CD8-positive, alpha-beta memory T cell (primary cell): ENCODE measurements at places on chromosomes 1 and 21. TPM values are rescaled to one million over a fixed set of nuclear protein-coding genes. Genes with fewer than 3 reads are reported as not detected.

GNAT2 gene
- total RNA-seq, result 1.5 TPM

PTPN7 gene
- total RNA-seq, result 446 TPM

SLC35F3 gene
- 6.9 TPM for total RNA-seq

DNA sequence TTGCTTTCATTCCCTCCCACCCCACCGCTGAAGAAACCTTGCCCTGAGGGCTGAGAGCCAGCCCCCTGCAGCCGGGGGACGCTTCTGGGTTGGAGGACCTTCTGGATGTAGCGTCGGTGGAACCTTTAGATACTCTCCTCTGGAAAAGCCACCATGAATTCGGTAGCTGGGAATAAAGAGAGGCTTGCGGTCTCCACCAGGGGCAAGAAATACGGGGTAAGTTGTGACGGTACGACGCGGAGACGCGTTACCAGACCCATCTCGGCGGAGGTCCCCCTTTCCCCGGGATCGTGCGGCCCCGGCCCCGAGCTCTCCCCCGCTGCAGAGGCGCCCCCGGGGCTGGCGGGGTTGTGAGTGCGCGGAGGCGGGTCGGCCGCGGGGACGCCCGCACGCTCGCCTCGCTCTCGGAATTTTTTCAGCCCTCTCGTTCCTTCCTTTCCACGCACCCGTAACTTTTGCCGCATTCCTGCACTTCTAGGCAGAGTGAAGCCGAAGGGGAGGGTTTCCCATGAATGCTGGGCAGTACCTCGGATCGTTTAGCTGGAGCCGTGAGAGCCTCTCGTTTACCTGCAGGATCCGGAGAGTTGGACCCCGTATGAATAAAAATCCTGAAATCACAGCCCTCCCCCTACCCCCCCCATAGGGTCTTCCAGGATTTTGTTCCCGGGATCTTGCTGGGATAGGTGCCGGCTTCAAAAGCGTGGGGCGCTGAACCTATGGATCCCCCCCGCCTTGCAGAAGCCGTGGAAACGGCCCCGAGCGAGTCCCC is 671 bp downstream of the KIF26B start:
- H3K27ac ChIP-seq, result no peak overlapping the region
- H3K36me3 ChIP-seq, result no peaks in the 10 kb centered on the region
- peaks cover 23% of the 10 kb centered on the region for H3K4me1 ChIP-seq
- H3K27me3 ChIP-seq, result peaks cover 30% of the 10 kb centered on the region
- H3K4me3 ChIP-seq, result peak overlapping the region; percentile 61

- no peaks in the 10 kb centered on the region for H3K36me3 ChIP-seq
- H3K4me1 ChIP-seq, result no peaks in the 10 kb centered on the region
- no peak for DNase-seq
Observed at GRCh38 chr1:5938101-5938646, 54.1 kb downstream of the NPHP4 start.

DNA sequence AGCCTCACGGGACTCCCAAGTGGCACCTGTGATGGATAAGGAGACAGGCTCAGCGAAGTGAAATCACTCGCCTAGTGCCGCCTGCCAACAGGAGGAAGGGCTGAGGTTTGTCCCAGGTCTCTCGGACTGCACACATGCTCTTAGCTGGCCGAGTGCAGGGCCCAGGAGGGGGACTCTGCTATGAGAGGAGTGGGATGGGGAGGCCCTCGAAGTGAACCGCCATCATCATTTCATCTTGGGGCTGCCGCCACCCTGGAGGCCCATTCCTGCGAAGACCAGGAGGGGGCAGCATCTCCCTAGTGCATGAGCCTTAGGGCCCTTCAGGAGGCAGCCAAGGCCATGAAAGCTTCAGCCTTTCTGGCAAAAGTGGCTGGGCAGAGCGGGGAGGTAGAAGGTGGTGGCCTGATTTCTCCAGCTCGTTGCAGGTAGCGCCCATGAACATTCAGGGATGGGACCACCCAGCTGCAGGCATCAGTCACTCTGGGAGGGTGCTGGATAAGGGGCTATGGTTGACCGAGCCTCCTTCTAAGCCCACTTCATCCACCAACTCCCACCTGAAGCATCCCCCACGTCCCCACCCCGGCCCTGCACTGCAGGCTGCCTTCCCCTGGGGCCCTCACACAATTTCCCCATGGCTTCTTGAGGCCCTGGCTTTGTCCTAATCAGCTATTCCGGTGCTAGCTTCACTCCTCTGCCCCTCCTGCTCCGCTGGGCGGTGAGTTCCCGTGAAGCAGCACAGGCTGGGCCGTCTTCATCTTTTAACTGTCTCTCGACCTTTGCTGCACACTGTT is 17.2 kb upstream of the RASSF5 start:
- peak overlapping the region; percentile 27 for H3K27ac ChIP-seq
- no peak overlapping the region for H3K4me3 ChIP-seq
- H3K27me3 ChIP-seq, result no peaks in the 10 kb centered on the region

- no peaks in the 10 kb centered on the region for H3K36me3 ChIP-seq
- H3K4me3 ChIP-seq, result no peak overlapping the region
- DNase-seq, result no peak
- H3K4me1 ChIP-seq, result no peaks in the 10 kb centered on the region
Observed at GRCh38 chr1:67558449-67559193, 126.4 kb upstream of the GADD45A start.

DNA sequence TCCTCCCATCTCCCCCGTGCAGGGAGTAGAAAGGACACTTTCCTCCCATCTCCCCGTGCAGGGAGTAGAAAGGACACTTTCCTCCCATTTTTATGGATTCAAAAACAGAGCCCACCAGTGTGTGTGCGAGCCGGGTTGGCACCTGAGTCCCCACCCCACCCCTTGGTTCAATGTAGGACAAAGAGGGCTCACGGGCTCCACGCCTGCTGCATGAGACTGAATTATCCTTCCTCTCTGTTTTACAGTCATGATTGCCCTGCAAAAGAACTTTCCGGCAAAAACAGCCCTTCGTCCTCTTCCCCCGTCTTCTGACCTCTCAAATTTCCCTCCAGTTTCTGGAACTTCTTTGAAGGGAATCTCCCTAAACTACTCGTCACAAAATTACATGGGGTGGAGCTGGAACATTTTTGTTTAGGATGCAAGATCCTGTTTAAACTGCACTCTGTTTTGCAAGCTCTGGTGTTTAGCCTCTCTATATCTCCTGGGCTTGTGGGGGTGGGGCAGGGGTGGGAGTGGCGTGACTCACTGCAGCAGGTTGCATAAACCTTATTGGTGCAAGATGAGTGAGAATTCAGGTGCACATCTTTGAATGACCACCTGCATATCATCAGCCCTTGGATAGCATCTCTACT is 99.8 kb downstream of the PSMG1 start:
- no peaks in the 10 kb centered on the region for H3K4me1 ChIP-seq
- no peaks in the 10 kb centered on the region for H3K36me3 ChIP-seq
- H3K27me3 ChIP-seq, result no peaks in the 10 kb centered on the region
- no peak overlapping the region for H3K27ac ChIP-seq
- no peak for DNase-seq
- no peak overlapping the region for H3K4me3 ChIP-seq

DNA sequence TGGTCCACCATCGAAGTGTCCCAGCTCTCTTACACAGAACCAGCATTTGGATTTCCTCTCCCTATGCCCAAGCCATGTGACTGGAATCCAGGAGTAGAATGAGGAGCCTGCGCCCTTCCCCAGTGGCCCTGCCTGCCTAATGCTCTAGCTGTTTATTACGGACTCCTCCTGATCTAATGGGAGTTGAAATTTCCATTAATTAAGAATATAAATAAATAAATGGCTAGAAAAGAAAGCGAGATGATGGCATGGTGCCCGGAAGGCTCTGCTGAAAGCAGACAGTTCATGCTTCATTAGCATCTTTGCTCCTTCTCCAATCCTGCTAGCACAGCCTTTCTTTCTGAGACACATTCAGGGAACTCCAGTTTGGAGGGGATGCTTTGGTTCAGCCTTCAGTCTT is 216.2 kb downstream of the SEC16B start:
- no peaks in the 10 kb centered on the region for H3K36me3 ChIP-seq
- H3K27ac ChIP-seq, result no peak overlapping the region
- no peak for DNase-seq
- no peaks in the 10 kb centered on the region for H3K27me3 ChIP-seq
- no peaks in the 10 kb centered on the region for H3K4me1 ChIP-seq

- H3K36me3 ChIP-seq, result no peaks in the 10 kb centered on the region
- H3K27me3 ChIP-seq, result no peaks in the 10 kb centered on the region
- no peaks in the 10 kb centered on the region for H3K4me1 ChIP-seq
- H3K4me3 ChIP-seq, result no peak overlapping the region
Observed at GRCh38 chr1:225755671-225756319, 21.8 kb upstream of the SRP9 start.
